ENCODE measurements at places on chromosomes 11 and 22.

DNA sequence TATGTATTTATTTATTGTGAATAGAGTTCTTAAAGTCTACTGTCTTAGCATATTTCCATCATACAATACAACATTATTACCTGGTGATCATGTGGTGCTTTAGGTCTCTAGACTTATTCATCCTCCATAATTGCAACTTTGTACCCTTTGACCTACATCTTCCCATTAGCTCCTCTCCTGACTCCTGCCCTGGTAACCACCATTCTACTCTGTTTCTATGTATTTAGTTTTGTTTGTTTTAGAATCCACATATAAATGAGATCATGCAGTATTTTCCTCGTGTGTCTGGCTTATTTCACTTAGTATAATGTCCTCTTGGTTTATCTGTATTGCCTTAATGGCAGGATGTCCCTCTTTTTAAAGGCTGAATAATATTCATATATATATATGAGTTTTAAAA, 22.7 kb downstream of the NCAM1 start:
- DNase-seq: peak; percentile 94

DNA sequence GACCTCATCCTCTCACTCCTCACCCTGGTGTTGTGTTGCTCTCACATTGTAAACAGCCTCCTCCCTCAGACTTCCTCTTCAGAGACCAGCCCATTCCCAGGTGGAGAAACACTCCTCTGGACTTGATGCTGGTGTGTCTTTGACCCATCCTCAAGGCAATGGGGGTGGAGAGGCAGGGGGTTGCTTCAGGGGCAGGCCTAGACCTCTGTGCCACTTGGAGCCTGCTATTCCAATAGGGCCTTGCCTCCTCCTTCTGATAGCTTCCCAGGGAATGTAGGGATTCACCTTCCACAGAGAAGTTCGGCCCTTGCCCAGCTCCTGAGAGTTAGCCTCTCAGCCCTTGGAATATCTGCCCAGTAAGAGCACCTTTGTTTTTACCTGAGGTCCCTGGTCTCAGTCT, 606.6 kb upstream of the CADM1 start:
- peak; percentile 38 for DNase-seq

DNA sequence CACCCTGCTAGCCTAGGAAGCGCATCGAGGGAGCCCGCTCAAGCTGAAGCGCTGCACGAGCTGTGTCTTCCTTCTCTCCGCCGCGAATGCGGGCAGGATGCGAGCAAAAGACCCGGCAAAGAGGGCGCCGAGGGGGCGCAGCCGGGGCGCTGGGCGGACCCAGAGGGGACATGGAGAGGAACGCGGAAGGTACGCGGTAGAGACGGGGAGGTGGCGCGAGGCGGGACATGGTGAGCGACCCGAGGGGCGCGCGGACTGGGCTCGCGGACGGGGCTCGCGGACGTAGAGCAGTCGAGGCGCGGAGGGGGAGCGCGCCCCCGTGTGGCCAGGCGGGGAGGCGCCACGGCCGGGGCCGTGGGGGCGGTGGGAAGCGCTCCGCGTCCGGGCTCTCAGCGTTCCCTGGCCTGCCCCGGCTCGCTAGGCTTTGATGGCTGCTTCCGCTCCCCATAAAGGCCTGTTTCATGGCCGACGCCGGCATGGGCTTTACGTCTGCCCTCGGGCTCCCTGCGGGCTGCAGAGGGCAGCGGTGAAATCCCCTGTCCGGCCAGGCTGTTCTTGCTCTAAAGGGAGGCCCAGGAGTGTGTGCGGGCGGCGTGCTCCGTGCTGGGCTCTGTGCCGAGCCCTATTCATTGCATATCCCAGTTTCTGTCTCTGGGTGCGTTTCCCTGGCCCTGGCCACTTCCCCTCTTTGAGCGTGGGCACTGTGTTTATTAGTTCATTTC, 31.2 kb upstream of the TRIM29 start:
- peak; percentile 87 for DNase-seq

DNA sequence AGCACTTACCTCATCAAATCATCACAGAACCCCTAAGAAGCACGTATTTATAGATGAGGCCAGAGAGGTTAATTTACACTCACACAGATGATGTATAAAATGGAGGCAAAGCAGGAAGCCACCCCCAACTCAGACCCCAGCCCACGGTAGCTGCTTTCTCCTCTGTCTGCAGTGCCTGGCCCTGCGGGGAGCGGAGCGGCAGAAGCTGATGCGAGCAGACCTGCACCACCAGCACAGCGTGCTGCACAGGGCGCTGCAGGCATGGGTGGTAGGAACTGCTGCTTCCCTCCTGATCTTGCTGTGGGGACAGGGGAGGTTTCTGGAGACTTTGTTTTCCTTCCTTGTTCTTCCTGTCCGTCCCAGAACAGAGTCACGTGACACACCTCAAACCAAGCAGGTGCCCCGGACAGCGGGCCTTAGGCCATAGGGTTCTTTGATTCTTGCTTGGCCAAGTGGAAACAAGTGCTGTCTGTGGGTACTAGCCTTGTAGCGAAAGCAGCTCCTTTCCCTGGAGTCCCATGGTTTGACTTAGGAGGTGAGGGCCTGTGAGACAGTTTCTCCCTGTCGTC, 57.8 kb downstream of the PISD start:
- DNase-seq: no peak

DNA sequence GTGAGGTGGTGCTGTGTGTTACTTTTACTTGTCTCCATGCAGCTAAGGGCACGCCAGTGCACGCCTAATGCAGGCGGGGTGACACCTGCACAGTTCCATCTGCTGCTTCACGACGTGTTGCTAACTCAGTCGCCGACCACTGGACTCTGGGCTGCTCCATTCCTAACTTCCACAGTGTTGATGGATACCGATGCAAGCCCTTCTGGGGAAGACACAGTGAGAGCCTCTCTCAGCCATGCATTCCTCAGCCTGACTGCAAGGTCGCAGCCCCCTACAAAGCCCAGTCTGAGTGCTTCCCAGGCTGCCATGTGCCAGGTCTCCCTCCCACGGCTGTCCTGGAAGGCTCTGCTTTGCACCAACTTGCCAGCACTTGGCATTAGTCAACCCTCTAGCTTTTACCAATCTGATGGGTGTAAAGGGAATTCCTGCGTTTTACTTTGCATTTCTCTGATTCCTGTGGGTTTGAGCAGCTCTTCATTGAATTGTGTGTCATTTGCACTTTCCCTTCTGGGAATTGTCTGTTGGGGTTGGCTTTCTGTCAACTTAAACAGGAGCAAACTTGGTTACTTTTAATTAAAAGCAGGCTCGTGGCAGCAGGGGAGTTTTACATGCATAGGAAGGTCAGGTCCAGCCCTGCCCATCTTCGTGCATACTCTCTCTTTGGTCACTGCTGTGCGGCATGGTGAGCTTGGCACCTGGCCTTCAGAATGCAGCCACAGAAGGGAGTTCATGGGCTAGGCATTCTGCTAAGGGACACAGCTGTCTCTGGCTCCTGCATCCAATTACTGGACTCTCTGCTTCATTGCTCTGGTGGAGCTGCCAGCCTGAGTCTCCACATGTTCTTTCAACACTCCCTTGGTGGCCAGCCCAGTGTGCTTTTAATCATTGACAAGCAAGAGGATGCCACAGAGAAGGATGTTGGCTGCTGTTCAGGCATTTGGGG, 34.6 kb upstream of the SHANK2 start:
- DNase-seq: peak; percentile 38

DNA sequence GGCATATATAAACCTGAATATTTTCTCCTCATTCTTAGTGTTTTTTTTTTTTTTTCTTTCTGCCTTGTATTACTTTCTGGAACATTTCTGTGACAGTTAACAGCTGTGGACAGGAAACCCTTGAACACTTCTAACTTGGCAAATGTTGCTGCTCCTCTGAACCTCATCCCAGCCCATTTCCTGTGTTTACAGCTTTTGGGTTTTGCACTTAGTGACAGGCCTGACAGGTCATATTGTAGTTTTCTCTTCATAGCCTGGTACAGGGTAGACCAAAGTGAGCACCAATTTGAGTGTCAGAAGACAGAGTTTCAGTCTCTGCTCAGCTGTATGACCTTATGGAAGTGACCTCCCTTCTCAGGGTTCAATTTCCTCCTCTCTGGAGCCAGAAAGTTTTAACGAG, 91.6 kb downstream of the STIM1 start:
- no peak for DNase-seq

DNA sequence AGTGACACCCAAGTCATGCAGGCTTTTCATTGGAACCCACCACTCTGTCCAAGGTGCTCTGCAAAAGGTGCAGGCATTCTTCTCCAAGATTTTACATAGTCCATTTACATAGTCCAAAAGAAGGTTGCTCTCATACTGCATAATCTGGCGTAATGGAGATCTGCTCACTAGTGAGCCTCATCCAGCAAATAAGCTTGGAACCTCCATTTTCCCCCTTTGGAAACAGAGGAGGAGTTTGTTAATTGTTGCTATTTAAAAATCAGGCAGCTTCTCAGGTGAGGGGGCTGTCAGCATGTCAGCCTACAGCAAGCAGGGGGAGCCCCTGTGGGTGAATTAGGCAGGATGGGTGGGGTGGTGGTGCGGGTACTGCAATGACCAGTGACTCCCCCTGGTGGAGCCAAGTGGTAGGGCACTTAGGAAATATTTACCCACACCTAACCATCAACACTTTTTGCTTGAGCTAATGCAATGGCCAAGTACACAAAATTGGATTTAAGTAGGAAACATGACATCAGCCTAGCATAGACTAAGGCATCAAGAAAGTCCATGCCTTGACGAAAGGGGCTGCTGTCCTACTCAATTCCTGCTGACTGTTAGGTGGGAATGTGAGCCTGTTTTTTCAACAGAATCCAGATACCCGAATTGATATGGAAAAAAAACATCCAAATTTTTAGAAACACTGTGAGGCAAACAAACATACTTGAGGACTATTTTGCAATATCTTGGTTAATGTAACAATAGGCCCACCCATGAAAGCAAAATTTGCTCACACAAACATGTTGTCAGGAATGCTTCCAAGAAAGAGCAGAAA, 64.5 kb downstream of the AMBRA1 start:
- peak; percentile 59 for DNase-seq

DNA sequence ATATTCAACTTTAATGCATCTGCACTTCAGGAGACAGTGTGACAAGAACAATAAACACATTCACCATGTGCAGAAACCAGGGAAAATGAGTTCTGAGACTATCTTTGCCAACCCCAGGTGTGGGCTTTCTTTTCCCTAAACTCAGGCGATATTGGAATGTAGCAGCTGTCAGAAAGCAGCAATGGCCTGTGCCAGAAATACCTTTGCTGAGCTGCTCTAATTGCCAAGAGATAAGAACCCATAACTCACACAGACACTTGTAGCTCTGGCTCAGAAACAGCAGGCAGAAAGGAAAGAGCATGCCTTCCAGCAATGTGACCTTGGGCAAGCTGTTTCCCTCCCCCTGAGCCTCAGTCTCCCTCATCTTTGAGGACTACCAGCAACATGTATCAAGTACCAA, 77.6 kb downstream of the PLEKHA7 start:
- DNase-seq: no peak

DNA sequence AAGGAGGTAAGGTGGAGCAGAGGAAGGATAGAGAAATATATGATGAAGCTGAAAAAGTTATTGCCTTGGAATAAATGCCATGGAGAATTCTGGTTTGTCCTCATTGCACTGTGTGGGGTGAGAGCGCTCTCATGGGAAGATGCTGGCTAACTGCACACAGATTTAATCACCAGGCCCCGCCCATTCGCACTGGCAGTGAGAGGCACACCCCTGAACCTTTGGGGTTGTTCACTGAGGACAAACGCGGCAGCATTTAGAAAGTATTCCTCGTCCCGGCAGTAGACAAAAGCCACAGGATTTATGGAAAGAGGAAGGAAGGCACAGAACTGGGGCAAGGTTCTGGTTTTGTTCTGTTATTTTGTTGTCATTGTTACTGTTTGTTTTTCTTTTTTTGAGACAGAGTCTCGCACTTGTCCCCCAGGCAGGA, 70.2 kb downstream of the MED15 start:
- no peak for DNase-seq

DNA sequence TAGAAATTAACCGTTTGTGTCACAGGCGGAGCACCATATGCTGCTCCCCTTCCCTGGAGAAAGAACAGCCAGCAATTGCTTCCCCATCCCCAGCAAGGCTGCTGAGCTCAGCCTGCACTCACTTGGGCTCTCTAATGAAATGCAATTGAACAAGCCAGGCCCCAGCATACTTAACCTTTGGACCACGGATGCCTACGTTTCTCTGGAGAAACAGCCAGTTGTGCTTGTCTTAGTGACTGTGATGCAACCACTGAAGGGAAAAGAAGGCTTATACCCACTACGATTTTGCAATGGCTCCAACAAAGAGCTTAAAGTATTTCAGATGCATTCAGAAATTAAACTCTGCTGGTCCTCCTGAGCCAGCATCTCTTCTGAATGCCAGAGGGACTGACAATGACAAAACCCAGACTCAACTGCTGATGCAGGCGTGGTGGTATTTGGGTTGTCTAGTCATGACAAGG, 51.3 kb upstream of the SESN3 start:
- DNase-seq: peak; percentile 95

GRCh38 chr11:4704054-4704789, at the start of gene MMP26:
TSS of gene MMP26 (plus strand) at chr11:4704784.
- DNase-seq: peak; percentile 98

GRCh38 chr11:69351460-69351859, 57.5 kb downstream of the MYEOV start:
- DNase-seq: no peak

GRCh38 chr22:33271390-33272161, 213.4 kb upstream of the SYN3 start:
- DNase-seq: no peak

DNA sequence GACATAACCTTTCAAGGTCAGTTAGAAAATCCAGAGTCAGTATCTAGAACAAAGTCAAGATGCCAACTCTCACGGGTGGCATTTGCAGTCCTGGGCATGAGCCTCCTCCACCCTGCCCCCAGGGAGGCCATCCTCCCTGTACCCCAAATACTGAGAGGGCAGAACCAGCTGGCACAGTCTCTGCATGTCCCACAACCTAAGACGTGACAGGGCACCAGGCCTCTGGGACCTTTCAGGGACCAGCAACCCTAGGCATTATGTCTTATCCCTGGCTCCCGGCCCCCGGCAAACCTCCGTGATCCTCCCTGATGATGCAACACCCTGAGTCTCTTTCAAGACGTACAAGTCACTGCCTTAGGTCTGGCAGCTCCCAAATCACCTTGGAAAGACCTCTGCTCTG, 2.0 kb downstream of the MB start:
- DNase-seq: no peak

DNA sequence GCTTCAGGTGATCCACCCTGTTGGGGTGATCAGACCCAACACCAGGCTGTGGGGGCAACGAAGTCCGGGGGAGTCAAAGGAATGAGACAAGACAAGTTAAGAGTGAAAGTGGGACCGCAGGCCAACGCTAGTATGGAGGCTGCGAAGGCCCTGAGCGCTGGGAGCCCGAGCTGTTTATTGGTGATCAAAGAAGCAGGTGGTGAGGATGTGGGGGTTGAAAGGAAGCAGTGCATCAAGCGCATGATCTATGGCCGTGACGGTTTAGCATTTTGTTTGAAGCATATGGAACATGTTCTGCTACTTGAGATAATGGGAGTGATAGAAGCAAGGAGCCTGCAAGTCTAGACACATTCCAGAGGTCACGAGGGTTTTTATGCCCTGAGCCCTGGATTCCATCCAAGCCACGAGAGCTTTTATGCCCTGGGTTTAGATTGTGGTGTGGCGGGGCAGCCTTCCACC, 49.5 kb downstream of the MCHR1 start:
- DNase-seq: peak; percentile 19

Measured in DMS53 (cell line).